SHP77 (cell line): ENCODE measurements at places on chromosomes 5 and 9.

DNA sequence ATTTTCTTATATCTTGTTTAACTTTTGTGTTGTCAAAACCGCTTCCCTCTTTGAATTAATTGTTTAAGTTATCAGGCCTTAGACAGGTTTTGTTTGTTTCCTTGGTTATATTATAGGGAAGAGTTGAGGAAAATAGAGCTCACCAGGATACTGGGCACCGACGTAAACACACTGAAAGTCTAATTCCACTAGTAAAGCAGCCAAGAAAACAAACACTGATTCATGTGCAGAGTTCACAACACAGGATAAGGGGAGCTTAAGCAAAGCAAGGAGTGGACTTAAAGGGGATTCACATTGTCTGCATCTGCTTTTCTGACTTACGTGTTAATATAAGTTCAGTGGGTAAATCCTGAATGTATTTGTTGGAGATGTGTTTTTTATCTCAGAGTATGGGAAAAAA, 139.0 kb upstream of the CDH6 start:
- no peak for DNase-seq

DNA sequence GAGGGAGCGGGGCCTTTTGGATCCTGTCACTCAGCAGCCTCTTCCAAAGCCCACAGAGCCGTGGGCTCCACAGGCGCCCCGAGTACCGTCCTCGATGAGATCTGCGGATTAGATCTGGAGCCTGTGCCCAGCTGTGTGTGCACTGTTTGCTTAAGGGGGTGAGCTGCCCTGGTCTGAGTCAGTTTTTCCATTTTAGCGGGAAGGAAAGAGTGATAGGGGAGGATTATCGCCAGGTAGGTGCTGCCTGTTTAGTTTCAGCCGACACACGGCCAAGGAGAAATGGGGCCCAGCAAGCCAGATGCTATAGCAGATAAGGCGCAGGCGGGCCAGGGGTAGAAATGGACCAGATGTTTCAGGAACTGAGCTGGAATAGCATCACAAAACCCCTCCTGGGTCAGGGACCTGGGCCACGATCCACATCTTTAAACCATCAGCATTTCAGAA, 18.1 kb downstream of the COL5A1 start:
- DNase-seq: no peak

GRCh38 chr9:91148306-91148705, 213.4 kb downstream of the AUH start:
- no peak for DNase-seq

DNA sequence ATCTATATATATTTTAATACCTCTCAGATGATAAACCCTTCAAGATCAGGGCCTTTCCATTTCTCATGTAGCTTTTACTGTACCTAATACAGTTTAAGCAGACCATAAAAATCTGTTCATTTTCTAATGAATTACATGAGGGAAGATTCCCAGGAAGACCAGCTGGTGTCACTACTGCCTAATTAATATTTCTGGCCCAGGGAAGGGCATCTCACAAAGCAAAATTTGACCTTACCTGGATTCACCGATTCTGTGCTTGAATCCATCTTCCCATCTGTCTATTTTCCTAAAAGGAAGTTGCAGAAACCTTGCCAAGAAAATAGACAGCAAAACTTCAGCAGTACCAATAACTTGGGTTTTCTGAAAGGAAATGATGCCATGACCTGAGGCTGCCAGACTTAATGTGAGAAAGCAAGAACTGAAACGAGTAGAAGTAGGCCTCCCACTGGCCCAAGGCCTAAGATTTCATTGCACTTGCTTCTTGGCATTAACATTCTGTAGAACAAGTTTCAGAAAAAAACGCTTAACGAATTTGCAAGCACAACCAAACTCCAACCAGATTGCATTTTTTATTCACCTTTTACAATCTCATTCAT, 83.0 kb upstream of the GLIS3 start:
- DNase-seq: no peak
